Erythroblast (primary cell): ENCODE measurements at places on chromosomes 12 and 14.

DNA sequence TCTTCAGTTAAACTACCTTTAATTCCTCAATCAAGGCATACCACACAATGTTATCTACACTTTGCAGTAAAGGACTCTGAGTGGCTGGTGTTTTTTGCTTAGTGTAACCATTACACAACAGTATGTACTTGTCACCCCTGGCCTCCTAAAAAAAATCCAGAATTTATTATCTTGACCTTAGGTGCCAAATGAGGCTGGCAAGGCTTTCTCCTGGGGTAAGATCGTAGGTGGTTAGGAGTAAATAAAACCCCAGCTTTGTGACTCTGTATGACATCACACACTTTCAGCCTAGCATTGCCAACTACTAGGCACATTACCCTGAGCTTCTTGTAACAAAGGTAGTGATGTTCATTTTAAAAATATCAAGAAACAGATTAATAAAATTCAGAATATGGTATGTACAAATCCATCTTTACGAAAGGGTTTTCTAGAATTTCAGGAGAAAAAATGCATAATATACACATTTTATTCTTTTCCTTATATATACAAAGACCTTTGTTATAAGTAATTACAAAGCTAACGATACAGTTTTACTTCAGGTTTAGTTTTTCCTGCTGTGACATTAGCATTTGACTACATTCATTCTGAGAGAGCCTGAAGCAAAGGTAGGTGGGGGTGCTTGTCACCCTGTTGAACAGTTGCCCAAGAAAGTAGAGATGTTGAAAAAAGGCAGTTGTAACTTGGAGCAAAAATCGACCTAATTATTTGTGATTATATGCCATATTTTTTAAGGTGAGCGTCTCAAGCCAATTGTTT is 13.5 kb downstream of the TCL1A start:
- DNase-seq: no peak

- DNase-seq: no peak
These were observed 47.2 kb downstream of the PLCZ1 start for GRCh38 chr12:18690653-18691052.

DNA sequence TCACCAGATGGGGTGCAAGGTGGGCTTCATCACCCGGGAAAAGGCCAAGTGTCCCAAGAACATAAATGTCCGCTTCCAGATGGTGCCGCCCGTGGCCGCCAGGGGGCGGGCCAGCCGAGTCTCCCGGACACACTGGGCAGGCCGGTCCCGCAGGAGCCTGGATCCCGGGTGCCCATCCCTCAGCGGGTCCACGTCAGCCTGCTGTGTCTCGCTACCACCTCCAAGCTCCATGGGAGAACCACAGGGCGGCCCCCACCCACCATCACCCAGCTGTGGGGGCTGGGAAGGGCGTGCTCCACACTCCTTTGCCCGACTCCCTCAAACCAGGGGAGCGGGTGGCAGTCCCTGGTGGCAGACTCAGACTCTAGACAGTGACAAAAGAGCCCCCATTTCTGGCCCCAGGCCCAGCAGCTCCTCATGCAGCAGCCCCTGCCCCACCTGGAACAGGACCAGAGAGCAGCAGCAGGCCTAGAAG is 22.0 kb upstream of the NUDT14 start:
- DNase-seq: peak; percentile 78

- no peak for DNase-seq
These were observed 531.6 kb downstream of the VRK1 start for GRCh38 chr14:97328743-97329142.

GRCh38 chr12:91110311-91110924 is 876 bp downstream of the LUM start:
- DNase-seq: no peak

DNA sequence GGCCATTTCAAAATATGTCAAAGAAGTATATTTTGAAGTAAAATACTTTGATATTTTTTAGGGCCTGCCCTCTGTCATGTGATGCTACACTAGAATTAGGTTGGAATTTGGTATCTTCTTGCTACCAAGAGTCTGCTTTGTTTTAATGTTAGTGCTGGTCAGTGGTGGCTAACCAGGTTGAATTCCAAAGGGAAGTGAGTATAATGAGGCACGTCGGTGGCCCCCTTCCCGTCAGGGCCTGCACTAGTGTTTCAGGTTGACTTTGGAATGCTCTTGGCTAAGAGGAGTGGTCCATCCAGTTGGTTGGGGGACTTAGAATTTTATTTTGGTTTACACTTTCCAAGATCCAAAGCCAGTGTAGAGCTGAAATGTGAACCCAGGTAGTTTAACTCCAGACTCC is 185.4 kb downstream of the NOVA1 start:
- no peak for DNase-seq

GRCh38 chr12:47350062-47350408 is 270.3 kb upstream of the AMIGO2 start:
- no peak for DNase-seq

GRCh38 chr12:46547421-46548354 is 175.1 kb upstream of the SLC38A2 start:
- DNase-seq: no peak

- no peak for DNase-seq
These were observed 85.9 kb downstream of the FBXW8 start for GRCh38 chr12:116996621-116997020.

DNA sequence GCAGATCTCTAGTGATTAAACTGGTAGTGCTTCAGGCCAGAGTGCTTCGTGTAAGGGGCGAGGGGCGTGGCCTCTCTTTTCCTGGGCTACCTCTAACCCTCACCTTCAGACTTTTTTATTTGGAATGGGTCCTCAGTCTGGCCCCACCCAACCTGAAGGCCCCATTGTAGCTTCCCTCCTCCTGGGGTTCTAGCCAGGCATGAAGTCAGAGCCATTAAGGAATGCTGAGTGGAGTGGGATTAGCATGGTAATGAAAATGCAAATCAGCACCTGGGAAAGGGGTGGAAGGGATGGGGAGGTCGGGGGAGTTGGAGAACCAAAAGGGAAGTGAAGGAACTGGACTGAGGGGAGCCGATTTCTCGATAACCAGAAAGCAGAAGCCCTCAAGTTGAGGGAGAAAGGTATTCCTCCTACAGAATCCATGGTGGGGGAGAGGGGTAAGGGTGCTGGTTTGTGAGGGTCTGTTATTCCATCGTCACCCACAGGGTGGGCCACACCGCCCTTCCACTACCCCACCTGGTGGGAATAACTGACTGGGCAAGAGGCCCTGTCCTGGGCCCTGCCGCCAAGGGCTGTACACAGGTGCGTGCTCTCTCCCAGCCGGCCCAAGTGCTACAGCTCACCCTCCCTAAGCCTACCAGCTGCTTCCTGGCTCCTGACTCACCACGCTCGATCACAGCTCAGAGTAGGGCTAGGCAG is 14.1 kb downstream of the ZFHX2 start:
- DNase-seq: no peak

- peak; percentile 14 for DNase-seq
These were observed 2.8 kb downstream of the TNS2 start for GRCh38 chr12:53052419-53053217.

GRCh38 chr12:45310627-45310968 is 94.7 kb downstream of the ANO6 start:
- DNase-seq: no peak

DNA sequence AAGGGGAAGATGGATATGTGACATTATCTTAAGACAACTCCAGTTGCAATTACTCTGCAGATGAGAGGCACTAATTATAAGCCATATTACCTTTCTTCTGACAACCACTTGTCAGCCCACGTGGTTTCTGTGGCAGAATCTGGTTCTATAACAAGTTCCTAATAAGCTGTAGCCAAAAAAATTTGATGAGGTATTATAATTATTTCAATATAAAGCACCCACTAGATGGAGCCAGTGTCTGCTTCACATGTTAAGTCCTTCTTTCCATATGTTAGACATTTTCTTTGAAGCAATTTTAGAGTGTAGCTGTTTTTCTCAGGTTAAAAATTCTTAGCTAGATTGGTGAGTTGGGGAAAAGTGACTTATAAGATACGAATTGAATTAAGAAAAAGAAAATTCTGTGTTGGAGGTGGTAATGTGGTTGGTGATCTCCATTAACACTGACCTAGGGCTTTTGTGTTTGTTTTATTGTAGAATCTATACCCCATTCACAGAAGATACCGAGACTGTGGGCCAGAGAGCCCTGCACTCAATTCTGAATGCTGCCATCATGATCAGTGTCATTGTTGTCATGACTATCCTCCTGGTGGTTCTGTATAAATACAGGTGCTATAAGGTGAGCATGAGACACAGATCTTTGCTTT is 36.9 kb downstream of the PSEN1 start:
- peak; percentile 47 for DNase-seq

GRCh38 chr12:95611676-95612309 is 60.5 kb upstream of the USP44 start:
- DNase-seq: no peak

DNA sequence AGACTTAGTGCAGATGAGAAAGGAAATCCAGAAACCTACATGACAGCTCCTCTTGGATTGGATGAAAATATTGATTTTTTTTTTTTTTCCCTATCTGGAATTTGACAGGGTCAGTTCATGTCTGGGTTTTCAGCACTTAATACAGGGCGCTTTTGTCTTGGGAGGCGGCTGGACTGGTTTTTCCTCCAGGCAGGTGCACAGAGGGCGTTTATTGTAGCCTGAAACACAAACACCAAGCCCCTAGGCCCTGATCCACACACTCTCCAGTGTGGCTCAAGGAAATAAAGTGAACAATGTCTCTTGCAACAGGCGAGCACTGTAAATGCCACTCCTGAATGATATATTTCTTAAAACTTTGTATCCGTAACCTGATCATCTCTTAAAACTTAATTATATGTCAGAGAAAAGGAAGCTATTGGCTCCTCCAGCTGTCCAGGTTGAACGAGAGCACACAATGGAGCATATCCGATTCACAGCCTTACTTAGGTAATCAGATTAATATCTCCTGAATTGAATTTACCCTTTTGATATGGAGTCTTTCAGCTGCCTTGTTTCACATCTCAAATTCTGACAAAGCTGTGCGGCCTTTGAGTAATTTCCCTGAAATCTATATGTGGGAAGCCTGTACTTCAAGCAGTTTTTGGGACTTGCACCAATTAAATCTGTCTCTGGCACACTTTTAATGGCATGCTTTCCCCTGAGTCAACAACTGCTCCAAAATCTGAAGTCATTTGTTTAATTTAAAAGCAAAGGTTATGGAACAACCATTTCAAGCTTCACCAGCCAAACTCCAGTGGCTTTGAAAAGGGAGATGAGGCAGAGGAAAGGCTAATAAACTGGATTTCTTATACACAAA is 485.7 kb downstream of the ZFP36L1 start:
- no peak for DNase-seq

DNA sequence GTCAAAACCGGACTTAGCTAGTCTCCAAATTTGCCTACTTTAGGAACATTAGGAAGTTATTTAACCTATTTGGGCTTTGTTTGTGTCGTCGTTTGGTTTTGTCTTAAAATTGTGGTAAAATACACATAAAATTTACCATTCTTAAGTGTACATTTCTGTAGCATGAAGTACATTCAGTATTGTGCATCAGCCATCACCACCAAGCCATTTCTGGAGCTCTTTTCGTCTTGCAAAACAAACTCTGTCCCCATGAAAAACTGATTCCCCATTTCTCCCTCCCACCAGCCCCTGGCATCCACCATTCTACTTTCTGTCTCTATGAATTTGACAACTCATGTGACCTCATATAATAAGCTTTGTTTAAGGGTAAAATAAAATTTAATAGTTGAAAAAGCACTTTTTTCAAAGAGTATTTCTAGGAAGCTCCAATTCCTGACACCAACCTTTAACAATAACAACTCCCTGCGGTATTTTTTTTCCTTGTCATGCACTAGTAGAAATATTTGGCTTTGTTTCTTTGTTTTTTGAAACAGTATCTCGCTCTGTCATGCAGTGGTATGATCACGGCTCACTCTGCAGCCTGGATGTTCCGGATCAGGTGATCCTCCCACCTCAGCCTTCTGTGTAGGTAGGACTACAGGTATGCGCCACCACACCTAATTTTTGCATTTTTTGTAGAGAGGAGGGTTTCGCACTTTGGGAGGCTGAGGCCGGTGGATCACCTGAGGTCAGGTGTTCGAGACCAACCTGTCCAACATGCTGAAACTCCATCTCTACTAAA is 3.6 kb upstream of the UBC start:
- DNase-seq: no peak
